ENCODE measurements at places on chromosomes 13 and 19.

GRCh38 chr13:49044008-49044407 lies 68.3 kb downstream of the FNDC3A start:
- no peak for DNase-seq

- DNase-seq: no peak
These were observed 2.5 kb downstream of the HSD11B1L start for GRCh38 chr19:5683177-5683886.

- no peak for DNase-seq
These were observed 32.3 kb downstream of the CEBPG start for GRCh38 chr19:33405553-33406461.

DNA sequence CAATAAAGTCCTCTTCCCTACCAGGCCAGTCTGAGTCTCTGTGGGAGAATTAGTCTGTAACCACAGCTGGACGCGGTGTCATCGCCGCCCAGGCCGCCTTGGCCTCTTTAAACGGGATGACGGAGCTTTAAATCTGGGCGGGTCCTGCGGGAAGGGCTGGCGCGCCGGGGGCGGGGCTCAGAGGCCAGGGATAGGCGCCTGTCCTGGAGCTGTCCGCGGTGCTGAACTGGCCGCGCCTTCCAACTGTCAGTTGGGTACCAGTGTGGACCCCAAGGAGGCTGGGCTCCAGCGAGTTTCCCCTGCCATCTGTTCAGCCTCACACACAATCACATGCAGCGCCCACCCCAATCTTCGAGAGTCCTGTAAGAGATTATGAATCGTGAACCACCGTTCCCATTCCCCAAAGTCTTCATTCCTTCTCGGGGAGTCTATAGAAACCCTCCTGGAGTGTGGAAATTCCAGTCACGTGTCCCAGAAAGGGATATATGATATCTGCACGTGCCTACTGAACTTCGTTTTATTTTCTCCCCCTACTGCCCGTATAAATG lies 11.5 kb downstream of the APLP1 start:
- no peak for DNase-seq
